ENCODE measurements at places on chromosomes 1 and 21.

DNA sequence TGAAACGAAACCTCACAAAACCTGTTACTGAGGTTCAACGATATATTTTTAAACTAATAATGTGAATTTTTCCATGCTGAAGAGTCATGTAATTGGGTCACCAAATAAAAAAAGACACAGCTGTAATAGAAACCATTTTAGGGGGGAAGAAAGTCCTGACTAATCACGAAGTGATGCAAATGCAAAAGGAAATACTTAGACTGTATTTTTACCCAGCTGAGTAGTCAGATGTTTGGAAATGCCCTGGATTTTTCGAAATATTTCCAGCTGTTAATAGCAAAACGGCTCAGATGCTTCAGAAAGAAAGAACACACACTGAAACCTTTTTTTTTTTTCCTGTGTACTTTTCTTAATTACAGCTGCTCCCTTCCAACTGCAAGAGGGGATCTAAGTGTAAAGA is 210.3 kb downstream of the SETD4 start:
- DNase-seq = no peak

DNA sequence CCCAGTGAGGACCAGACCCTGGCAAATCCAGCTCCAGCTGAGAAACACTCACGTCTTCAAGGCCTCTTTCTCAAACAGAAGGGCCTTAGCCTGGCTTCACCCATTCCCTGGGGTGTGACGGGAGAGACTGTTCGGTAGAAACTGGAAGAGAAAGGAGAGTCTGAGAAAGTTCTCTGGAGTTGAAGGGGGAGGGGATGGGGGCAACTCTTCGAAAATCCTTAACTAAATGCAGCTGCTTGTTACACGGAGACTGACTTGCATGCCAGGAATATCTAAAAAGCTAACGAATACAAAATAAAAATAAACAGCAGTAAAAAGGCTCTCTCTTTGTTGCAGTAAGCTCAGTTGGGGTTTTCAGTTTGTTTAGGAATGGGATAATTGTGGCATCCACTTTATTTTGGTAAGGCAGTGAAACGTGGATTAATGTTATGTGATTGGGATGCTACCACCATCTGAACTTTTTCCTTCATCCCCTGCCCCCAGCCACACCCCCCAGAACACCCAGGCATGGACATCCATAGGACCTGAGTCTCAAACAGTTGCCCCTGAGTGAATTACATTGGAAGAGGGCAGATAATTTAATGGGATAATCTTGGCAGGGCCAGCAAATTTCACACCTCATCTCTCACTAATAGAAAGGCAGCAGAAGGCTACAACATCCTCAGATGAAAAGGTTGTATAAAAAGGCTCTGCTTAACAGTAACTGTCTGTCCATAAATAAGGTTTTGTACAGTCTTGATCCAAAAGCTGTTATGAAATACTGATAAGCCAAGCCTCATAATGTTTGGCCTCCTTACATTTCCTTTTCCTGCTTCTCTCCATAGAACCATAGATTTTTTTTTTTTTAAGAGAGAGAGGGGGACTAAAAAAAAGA is 5.8 kb downstream of the ROR1 start:
- no peak for DNase-seq

DNA sequence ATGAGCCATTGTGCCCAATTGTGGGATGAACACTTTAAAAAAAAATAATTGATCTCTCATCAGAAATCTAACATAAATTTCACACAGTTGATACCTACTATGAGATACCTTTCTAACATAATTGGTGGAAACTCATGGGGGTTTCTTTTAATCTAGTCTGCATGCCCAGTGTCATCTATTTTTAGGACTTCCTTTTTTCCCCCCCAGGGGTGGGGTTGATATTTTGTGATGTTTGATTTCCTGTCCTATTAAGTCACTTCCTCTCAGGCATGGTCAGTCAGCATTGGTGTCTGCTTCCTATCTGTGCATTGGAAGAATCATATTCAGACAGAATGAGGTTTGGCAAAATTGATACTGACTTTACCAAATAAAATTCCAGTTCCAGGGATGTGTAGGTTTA is 21.5 kb downstream of the NFYC start:
- peak; percentile 37 for DNase-seq

DNA sequence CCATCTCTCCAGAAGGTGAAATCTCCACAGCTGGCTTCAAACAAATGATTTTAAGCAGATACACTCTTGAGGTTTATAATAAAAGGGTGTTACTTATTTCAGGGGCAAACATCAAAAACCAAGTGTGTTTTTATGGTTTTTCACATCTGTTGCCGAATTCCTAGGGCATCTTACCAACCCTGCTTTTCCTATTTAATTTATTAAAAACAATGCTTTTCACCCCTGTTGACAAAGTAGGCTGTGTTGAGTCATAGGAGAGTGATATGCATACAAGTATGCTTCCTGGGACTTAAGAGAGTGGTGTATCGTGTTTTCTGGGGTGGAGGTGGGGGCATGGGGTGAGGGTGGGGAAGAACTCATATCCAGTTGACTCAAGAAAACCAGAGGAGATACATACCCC is 29.3 kb upstream of the IL20 start:
- DNase-seq = no peak

DNA sequence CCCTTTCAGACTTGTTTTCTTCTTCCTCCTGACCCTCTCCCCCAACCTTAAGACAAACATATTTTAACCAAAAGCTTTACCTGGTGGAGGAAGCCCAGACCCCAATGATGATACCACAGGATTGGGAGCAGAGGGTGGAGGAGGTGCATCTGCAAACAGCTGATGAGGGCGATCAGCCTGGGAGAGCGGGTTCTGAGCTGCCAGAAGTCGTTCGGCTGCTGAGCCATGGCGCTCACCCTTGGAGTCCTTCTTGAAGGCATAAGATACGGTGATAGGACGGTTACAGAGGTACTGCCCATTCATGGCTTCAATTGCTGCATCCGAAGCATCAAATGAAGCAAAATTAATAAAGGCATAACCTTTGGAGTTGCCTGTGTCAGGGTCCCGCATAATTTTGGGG is 1.3 kb downstream of the SF3B4 start:
- DNase-seq = no peak

DNA sequence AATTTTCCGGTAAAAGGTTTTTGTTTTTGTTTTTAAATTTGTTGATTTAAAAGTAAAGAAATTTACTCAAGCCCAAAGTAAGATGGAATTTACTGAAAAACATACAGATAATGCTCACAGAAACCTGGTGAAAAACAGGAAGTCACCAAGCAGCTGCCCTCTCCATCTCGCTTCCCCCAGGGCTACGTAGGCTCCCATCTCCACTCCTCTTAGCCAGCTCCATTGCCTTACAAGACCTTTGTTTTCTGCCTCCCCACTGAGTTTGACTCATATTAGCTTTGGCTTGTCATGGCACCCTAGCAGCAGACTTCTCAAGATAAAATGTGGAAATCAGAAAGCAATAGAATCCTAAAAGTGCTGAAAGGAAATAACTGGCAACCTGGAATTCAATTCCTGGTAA is 57.9 kb downstream of the PHTF1 start:
- no peak for DNase-seq

GRCh38 chr1:216119600-216119999 is 303.6 kb downstream of the USH2A start:
- peak; percentile 10 for DNase-seq

- DNase-seq = peak; percentile 52
Measured at GRCh38 chr21:25708467-25709065, 26.1 kb downstream of the ATP5PF start.

GRCh38 chr1:159752135-159752580 is 28.6 kb upstream of the DUSP23 start:
- DNase-seq = no peak

DNA sequence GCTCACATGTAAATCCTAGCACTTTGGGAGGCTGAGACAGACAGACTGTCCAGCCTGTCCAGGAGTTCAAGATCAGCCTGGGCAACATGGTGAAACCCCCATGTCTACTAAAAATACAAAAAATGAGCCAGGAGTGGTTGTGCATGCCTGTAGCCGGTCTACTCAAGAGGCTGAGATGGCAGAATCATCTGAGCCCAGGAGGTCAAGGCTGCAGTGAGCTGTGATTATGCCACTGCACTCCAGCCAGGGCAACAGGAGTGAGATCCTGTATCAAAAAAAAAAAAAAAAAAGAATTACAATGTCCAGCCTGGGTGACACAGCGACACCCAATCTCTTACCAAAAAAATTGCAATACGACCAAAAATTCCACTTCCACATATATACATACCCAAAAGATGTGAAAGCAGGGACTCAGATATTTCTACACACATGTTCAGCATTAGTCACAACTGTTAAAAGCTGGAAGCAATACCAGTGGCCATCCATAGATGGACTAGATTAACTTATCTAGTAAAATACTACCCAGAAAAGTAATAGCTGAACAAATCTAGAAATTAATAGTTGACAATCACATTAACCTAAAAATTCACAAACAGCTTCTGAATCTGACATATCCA is 49.2 kb downstream of the ASH1L start:
- DNase-seq = no peak

GRCh38 chr1:1137256-1138045 is 21.6 kb upstream of the C1orf159 start:
- peak; percentile 89 for DNase-seq

DNA sequence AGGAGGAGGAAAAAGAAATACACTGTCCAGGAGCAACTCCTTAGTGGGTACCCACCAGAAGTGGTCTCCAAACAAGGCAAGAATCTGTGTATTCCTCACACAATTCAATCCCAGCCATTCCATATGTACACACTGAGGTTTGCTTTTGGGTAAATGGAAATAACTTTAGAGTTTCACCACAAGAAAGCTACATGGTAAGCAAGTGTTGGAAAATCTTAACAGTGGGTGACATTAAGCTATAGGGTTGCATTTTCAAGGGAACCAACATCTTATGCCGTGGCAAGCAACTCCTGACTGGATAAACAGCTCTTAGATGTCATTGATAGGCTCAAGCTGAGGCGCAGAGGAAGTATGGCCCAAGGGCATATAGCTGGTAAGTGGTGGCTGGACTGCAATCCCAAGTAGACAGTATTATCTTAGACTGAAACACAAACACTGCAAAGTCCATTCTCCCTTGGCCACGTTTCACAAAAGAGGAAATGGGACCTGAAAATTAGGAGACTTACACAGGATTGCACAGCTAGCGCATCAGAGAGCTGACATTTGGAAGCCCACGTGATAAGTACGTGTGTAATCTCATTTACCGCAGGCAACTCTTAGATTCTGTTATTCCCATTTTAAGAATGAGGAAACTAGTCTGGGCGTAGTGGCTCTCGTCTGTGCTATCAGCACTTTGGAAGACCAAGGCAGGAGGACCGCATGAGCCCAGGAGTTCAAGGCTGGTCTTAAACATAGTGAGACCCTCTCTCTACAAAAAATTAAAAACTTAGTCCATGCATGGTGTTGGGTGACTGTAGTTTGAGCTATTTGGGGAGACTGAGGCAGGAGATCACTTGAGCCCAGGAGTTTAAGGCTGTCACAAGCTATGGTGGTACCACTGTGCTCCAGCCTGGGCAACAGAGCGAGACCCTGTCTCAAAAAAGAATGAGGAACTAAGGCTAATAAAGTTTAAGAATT is 4.0 kb upstream of the BRWD1 start:
- DNase-seq = no peak

GRCh38 chr1:86846164-86846647 is 67.7 kb downstream of the SELENOF start:
- DNase-seq = no peak

DNA sequence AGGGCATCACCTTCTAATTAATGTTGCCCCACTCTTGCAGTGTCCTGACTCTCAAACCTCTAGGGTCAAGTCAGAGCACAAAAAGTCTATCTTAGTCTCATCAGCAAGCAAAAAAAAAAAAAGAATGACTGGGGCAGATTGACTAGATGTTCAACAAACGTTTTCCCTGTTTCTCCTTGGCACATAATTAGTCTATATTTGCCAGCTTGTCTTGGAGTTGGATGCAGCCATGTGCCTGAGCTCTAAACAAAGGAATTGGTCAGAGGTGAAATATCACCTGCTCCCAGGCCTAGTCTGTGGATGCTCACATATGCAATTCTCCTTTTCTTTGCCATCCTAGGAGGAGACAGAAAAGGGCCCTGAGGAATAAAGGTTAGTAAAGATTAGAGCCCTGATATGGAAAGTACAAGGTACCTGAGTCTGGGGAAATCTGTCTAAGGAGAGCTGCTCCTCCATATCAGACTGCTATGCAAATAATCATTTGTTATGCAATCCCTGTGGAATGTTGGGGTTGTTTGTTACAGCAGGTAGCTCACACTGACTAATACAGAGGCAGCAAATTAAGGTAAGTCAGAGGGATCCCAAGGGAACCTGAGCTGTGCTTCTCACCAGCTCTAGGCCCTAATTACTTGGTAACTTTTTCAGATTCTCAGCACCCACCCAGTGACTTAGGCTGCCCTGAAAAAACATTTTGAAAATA is 130.8 kb downstream of the BRINP2 start:
- DNase-seq = no peak

DNA sequence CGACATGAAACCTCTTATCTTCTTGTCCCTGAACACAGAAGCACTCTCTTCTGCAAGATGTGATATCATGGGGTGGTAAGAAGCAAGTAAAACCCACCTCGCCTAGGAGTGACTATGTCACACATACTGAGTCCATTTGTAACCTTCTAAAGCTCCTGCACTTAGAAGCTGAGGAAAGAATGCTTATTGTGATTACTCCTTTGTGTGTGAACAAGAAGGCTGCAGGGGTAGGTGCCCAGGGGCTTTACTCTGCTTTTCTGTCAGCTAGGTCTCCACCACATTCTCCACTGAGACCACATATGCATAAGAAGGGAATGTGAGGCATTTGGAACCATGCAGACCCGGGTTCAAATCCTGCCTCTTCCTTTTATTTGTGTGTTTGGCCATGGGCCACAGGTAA is 144.3 kb downstream of the DMRTA2 start:
- DNase-seq = no peak

DNA sequence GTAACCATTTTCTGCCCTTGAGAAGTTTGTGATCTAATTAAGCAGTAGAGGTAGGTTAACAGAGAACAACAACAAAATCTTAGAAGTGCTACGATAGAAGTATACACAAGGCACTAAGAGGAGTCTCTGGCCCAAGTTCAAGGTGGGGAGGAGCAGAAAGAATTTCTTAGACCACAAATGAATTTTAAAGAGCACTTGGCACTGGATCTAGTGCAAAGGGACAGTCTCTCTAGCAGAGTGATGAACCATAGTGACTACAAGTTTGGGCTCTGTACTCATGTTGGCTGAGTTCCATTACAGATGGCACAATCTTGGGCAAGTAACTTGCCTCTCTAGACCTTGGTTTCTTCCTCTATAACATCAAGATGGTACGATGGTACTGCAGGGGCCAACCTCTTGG is 33.3 kb upstream of the PIGC start:
- DNase-seq = no peak

- DNase-seq = no peak
Measured at GRCh38 chr1:117210831-117211261, at the start of gene VTCN1. Gene VTCN1, minus strand, starts transcription at chr1:117210927. Its CDS starts 72 bp downstream, at chr1:117210855.

GRCh38 chr1:7594002-7594713 is 176.9 kb upstream of the VAMP3 start:
- no peak for DNase-seq

GRCh38 chr1:207342332-207342731 is 20.9 kb downstream of the CD55 start:
- no peak for DNase-seq

- DNase-seq = no peak
Measured at GRCh38 chr1:90122654-90123340, 127.9 kb downstream of the ZNF326 start.
